Stimulated activated CD4-positive, alpha-beta T cell treated with anti-CD3 and anti-CD28 coated beads, TNF-alpha, amount 100 ng/mL, for 4 hours (primary cell): ENCODE measurements at places on chromosomes 12 and 14.
A peak's percentile ranks its signal among the peaks of the same experiment; 100 is the strongest.

GRCh38 chr12:71469258-71469750 is 29.7 kb downstream of the LGR5 start:
- no peak for DNase-seq

- DNase-seq: no peak
These were observed 1.2 kb upstream of the AP1G2 start for GRCh38 chr14:23568600-23569331.

- no peak for DNase-seq
These were observed 303.5 kb upstream of the NPAS3 start for GRCh38 chr14:32635061-32635719.

DNA sequence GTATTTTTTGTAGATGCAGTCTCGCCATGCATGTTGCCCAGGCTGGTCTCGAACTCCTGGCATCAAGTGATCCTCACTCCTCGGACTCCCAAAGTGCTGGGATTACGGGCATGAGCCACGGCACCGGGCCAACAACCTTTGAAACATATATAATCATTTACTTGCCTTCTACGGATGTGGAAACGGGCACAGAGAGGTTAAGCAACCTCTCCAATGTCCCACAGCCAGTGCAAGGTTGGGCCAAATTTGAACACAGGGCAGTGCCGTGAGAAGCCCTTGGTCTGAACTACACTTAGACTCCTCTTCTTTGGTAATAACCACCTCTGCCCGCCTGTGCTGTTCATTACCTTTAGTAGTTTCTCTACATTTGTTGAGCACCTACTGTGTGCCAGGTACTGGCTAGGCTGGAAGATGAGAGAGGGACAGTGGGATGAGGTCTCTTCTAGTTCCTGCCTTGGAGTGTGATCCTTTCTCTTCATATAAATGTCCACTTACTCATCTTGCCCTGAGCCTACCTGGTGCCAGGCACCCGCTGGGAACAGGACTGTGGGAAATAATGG is 2.2 kb downstream of the DDX54 start:
- DNase-seq: no peak

- no peak for DNase-seq
These were observed 70.0 kb downstream of the PPP2R5E start for GRCh38 chr14:63472986-63473788.

DNA sequence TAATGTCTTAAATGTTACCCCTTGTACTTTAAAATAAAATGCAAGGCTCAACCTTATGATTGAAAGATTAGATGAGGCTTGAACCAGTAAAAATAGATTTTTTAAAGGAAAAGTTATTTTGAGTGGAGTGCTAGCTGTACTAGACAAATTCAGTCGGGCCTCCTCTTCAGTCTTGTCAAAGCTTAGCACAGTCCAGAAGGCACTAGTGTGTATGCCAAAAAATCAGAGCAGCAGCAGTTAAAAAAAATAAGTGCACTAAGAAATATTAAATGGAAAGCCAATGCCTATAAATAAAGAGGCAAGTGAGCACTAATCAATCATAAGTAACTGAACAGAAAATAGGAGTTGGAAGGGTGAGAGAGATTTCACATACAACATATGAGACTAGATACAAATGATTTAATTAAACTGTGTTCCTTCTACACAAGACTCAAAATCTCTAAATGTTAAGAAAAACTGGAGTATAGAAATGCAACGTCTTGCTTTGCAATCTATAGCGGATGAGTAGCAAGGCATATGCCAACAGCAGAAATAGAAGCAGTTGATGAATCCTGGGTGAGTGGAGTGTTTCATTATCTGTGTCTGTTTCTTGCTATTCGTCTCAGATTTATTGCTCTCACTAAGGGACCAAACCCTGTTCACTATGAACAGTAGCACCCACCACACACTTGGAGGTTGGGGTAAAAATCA is 172.1 kb downstream of the ETNK1 start:
- no peak for DNase-seq

DNA sequence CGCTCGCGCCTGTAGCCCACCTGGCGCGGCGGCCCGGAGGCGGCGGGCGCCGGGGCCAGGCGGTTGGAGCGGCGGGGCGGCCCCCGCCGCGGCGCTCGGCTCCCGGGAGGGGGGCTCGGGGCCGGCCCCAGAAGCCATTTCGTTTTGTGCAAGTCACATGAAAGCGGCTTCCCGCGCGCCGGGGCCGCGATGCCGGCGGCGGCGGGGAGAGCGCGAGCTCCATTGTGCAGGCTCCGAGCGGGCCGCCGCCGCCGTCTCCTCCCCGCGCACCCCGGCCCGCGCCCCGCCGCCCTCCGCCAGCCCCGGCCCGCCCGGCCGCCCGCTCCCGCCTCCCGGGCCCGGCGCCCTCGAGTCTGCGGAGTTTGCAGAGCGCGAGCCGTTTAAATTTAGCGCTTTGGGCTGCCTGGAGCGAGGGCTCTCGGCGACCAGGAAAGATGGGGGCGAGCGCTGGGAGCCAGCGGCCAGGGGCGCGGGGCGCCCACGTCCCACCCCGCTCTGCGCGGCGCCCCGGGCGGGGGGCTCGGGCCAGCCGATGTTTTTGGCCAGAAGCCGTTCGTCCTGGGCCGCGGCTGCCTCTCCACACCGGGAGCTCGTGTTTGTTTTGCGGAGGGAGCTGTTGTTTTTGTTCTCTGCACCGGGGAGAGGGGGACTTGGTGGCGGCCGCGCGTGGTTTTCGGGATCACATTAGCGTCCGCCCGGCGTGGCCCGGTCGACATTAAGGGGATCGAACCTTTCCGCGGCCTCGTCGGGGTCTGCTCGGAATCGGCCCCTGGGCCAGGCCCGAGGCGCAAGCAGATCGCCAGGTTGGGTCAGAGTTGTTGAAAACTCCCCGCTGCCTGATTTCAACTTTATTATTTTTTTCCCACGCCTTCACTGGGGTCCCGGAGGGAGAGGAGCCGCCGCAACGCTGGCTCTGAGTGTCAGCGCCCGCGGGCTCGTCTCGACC is 982 bp downstream of the BCL7A start:
- no peak for DNase-seq

DNA sequence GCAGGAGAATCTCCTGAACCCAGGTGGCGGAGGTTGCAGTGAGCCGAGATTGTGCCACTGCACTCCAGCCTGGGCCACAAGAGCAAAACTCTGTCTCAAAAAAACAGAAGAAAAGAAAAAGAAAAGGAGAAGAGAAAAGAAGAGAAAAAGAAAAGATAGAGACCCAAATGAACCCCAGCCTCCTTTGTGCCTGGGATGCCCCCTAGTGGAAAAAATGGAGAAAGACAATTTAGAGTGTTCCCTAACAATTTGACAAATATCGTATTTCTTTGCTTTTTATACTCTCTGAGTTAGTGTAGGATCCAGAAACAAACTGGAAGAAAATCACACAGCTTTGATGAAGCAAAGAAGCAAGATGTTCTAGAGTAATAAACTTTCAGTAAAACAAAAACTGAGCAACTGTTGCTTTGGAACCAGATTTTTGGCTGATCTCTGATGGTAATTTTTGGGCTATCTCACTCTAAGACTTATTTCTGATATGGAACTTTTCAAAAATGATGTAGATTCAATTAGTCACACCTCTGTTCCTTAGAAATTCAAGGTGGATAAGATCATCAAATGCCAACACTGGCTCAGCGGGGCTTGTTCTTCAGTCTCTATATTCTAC is 18.6 kb upstream of the PRKAB1 start:
- no peak for DNase-seq

- DNase-seq: no peak
These were observed 191.1 kb downstream of the TMX1 start for GRCh38 chr14:51431033-51431709.

- DNase-seq: no peak
These were observed 27.2 kb downstream of the NGB start for GRCh38 chr14:77243853-77244252.

DNA sequence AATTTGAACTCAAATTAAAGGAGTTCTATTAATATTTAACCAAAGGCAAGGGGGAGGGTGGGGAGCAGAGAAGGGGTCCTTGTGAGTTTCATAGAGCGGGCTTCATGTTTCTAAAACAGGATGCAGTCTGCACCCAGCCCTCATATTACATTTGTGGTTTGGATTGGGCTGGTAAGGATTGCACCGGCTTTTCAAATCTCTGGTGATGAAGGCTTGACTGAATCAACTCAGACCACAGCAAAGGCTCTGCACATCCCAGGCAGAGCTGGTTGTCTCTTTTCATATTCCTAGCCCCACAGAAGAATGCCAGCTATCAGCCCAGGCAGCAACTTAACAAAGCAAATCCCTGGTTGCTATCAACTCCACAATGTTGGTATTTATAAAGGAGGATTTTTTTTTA is 1221.4 kb downstream of the VRK1 start:
- DNase-seq: no peak

- DNase-seq: no peak
These were observed 7.9 kb upstream of the TMBIM6 start for GRCh38 chr12:49733219-49734017.

- DNase-seq: no peak
These were observed 421.2 kb upstream of the FBXO33 start for GRCh38 chr14:39853441-39853840.

GRCh38 chr14:92917041-92917940 is 5.7 kb upstream of the CHGA start:
- no peak for DNase-seq

GRCh38 chr14:105841022-105842009 is 314.9 kb downstream of the TMEM121 start:
- no peak for DNase-seq

- no peak for DNase-seq
These were observed 2.7 kb upstream of the BEST3 start for GRCh38 chr12:69701826-69702225.

DNA sequence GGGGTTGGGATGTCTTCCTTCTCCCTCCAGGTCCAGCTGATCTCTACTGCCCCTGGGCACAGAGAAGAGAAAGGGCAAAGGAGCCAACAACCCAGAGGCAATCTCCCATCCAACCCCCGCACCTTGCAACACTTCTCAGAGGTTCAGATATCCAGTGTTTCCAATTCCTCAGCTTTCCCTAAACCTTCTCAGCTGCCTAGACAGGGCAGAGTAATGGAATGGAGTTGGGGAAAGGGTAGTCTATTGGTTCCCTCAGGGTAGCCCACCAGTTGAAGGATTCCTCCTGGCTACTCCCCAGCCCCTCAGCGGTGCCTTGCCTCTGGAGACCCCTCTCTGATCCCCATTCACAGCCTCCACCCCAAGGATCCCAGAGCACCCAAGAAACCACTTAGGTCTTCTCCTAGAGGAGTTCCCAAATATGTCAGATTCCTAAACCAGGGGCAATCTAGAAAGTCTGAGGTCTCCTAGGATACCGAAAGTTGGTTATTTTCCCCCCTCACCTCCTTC is 537 bp downstream of the NFE2 start:
- no peak for DNase-seq

GRCh38 chr12:44384136-44384535 is 492.0 kb downstream of the NELL2 start:
- no peak for DNase-seq

DNA sequence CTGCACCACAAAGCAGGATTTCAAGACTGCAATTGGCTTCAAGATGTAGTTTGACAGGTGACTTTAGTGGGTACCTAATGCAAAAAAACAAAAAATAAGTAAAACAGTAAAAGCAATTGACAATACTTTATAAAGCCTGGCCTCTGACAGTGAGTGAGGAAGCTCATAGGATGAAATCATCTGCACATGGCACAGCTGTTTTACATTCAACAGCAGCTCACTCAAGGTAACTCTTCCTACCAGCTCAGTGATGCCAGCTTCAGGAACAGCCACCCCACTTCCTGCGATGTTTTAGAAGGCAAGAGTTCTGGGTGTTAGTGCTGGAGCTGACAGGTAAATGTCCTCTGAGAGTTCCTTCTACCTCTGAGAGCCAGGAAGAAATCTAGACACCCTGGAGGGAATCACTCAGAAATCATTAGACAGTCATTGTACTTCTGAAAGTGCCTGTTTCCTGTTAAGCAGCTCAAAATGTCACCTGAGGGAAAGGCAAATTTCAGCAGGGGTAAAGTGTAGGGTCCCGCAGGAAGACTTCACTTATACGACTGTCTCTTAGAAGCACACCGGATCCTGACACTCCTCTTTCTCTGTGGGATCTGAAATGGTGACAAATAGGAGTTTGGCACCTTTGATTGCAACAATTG is 99.9 kb downstream of the FOXN3 start:
- no peak for DNase-seq

DNA sequence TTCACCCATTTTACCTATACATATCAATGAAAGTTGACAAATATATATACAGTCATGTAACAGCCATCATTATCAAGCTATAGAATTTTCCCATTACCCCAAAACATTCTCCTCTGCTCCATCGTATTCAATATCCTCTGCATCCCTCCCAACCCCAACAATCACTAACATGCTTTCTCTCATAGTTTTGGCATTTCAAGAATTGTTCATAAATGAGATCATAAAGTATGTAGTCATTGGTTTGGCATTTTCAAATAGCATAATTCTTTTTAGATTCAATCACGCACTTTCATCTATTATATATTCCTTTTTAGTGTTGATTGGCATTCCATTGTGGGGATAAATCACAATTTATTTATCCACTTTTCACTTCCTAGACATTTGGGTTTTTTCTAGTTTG is 866.0 kb upstream of the TMEM132C start:
- DNase-seq: no peak

- DNase-seq: peak; percentile 32
These were observed 28.8 kb upstream of the LRRC10 start for GRCh38 chr12:69639400-69640016.

DNA sequence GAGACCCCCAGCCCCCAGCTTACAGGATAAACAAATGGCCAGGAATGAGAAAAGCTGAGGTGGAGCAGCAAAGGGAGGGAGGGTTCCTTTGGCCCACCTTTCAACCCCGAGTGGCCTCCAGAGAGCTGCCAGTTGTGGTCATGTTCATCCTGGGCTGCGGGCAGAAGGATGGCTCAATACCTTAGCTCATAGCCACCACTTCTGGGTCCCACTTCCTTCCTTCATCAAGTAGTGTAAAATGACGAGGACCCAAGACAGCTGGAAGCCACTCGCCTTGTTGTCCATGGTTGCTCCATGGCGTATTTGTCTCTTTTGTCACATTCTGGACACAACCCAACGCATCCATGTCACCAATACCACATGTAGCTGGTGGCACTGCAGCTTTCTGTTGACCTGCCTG is 24.2 kb downstream of the CRACR2A start:
- no peak for DNase-seq

DNA sequence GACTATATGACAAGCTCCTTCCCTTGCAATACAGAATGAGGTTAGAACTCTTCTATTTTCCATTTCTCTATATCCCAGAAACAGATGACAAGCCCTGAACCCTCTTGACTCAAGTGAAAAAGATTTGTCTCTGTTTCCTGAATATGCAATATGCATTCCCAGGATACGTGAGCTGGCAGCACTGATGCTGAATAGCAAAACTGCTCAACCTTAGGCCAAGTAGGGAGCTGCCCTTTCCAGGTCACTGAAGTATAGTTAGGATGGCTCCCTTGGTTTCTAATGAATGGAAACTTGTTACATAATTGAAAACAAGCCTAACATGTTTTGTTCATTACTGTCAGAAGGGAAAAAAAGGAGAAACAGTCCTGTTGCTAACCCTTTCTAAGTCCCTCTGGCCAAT is 47.9 kb upstream of the PLEKHG7 start:
- DNase-seq: no peak
